Esophagus squamous epithelium (tissue), 5 donors: ENCODE measurements at places on chromosomes 5 and 9.
A peak's percentile ranks its signal among the peaks of the same experiment; 100 is the strongest.

GRCh38 chr5:163585206-163585605 is 79.8 kb downstream of the MAT2B start:
- no peaks in the 10 kb centered on the region for H3K27me3 ChIP-seq
- no peaks in the 10 kb centered on the region for H3K36me3 ChIP-seq
- no peak overlapping the region for H3K27ac ChIP-seq
- no peaks in the 10 kb centered on the region for H3K4me1 ChIP-seq
- no peak for DNase-seq
- no peak overlapping the region for H3K4me3 ChIP-seq

DNA sequence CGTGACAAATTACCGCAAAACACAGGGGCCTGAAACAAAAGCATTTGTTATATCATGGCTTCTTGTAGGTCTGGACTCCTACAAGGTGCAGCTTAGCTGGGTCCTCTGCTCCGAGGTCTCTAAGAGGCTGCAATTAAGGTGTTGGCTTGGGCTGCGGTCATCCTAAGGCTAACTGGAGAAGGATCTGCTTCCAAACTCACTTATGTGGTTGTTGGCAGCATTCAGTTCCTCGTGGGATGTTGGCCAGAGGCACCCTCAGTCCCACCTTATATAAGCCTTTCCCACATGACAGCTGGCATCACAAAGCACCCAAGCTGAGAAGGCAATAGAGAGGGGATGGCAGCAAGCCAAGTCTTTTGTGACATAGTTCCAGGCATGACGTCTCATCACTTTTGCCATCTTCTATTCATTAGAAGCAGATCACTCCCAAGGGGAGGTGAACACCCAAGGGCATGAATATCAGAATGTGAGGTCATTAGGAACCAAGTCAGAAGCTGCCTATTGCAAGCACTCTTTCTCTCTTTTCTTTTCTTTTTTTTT is 47.9 kb upstream of the ZBTB43 start:
- DNase-seq: no peak
- no peaks in the 10 kb centered on the region for H3K36me3 ChIP-seq
- H3K27ac ChIP-seq: no peak overlapping the region
- H3K4me3 ChIP-seq: no peak overlapping the region
- no peaks in the 10 kb centered on the region for H3K4me1 ChIP-seq

DNA sequence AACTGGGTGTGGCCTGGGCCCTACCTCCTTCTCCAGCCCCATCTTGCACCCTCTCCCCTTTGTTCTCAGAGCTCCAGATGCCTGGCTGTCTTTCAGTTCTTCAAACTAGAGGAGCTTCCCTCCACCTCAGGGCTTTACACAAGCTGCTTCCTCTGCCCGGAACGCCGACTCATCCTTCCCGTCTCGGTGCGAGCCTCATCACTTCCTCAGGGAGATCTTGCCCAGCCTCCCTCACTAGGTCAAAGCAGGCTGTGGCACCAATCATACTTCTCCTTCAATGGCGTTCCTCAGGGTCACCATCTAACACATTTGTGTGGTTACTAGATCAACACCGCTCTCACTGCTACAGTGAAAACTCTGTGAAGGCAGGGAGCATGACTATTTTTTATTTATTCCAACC is 56.2 kb upstream of the ZSWIM6 start:
- no peak for DNase-seq
- peaks cover 47% of the 10 kb centered on the region for H3K4me1 ChIP-seq
- no peak overlapping the region for H3K27ac ChIP-seq

DNA sequence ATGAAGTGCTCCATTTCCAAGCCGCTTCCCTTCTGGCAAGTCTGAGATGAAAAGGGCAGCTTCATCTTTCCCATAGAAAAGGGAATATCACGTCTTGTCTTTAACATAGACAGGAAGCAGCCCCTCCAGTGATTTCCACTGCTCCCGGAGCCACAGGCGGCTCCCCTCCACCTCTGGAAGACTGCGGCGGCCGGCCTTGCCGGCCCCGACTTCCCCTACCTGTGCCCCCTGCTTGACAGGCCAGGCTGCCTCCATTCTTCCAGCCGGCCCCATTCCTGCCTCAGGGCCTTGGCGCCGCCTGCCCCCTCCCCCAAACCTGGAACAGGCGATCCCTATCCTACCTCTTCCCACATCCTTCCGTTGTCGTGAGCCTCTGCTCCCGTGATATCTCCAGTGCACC is 141.8 kb downstream of the ZNF354C start:
- DNase-seq: no peak
- H3K4me1 ChIP-seq: no peaks in the 10 kb centered on the region
- H3K27ac ChIP-seq: no peak overlapping the region
- H3K27me3 ChIP-seq: no peaks in the 10 kb centered on the region
- no peaks in the 10 kb centered on the region for H3K36me3 ChIP-seq

DNA sequence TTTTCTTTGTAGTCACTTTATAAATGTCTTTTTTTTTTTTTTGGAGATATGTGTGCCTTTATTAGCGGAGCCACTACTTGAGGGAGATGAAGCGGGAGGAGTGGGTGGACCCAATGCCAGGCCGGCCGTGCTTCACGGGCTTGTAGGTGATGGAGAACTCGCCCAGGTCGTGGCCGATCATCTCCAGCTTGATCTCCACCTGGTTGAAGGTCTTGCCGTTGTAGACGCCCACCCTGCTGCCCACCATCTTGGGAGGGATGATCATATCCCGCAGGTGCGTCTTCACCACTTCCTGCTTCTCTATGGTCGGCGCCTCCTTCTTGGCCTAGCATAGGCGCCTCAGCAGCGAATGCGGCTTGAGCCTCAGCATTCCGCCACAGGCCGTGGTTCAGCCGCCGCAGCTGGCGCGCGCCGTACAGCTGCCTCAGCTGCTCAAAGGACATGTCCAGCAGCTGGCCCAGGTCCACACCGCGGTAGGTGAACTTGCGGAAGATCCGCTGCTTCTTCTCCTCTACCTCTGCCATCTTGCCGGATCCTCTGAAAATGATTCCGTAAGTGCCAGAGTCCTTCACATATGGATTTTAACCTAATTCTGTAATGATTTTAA is 1095.6 kb downstream of the MAT2B start:
- no peak overlapping the region for H3K27ac ChIP-seq
- H3K4me3 ChIP-seq: no peak overlapping the region
- no peaks in the 10 kb centered on the region for H3K4me1 ChIP-seq

DNA sequence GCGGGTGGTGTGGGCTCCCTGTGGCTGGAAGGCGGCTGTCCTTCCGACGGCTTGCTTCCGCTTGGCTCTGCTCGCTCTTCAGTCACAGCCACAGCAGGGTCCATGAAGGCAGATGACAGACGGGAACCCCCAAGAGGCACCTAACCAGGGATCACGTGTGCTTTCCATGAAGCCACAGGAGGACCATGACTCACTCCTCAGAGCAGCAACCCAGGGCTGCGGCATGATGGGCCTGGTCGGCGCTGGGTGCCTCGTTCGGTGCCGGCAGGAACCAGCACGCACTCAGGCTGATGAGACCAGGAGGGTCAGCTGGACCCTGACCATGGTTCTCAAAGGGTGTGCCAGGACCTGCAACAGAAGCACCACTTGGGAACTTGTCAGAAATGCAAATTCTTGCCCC is 32.8 kb upstream of the MED10 start:
- H3K4me3 ChIP-seq: no peak overlapping the region
- H3K27me3 ChIP-seq: no peaks in the 10 kb centered on the region
- H3K27ac ChIP-seq: no peak overlapping the region
- no peaks in the 10 kb centered on the region for H3K36me3 ChIP-seq

- H3K36me3 ChIP-seq: no peaks in the 10 kb centered on the region
- H3K4me1 ChIP-seq: no peaks in the 10 kb centered on the region
- no peaks in the 10 kb centered on the region for H3K27me3 ChIP-seq
- DNase-seq: no peak
Observed at GRCh38 chr9:99745085-99745484, 76.6 kb upstream of the NR4A3 start.

- no peaks in the 10 kb centered on the region for H3K4me1 ChIP-seq
- H3K27ac ChIP-seq: no peak overlapping the region
- no peaks in the 10 kb centered on the region for H3K27me3 ChIP-seq
- no peak for DNase-seq
- no peak overlapping the region for H3K4me3 ChIP-seq
- H3K36me3 ChIP-seq: no peaks in the 10 kb centered on the region
Observed at GRCh38 chr5:152072091-152072490, 147.4 kb upstream of the GLRA1 start.

DNA sequence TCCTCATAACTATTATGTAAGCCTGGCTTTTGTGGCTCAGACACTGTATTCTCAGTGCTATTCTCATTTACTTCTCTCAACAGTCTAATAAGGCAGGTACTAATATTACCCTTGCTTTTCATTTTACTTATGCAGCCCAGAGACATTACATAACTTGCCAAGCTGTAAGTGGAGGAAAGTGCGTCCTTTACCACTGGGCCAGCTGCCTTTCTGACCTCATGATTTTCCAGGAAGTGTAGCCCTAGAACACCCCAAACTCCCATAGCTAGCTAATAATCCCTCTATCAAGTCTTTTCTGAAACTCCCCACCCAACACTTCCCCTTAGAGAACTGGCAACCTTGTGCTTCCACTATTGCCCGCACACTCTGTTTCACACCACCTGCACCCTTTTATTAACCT is 192.9 kb upstream of the HMHB1 start:
- H3K27ac ChIP-seq: no peak overlapping the region
- no peaks in the 10 kb centered on the region for H3K36me3 ChIP-seq
- DNase-seq: no peak
- no peaks in the 10 kb centered on the region for H3K27me3 ChIP-seq
- no peak overlapping the region for H3K4me3 ChIP-seq

GRCh38 chr5:80184235-80185023 is 71.4 kb downstream of the SERINC5 start:
- H3K27ac ChIP-seq: peak overlapping the region; percentile 84
- H3K4me3 ChIP-seq: no peak overlapping the region
- H3K36me3 ChIP-seq: no peaks in the 10 kb centered on the region
- peaks cover 83% of the 10 kb centered on the region for H3K4me1 ChIP-seq

DNA sequence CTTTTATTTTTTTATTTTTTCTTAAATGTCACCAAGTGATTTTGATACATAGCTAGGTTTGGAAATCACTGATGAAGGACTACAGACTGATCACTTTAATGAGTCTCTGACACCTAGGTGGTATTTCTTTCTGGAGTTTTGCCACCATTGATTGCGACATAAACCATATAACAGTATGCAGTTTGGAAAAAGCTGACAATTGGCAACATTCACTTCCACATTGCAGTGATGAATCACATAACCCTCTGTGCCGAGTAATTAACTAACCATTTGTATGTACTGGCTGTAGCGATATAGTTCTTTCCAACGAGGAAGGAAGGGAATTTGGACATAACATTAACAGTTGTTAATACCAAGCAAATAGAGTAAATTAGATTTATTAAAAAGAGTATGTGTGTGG is 222.9 kb upstream of the EFNA5 start:
- no peaks in the 10 kb centered on the region for H3K4me1 ChIP-seq
- no peak for DNase-seq
- H3K27me3 ChIP-seq: no peaks in the 10 kb centered on the region
- no peak overlapping the region for H3K27ac ChIP-seq
- H3K4me3 ChIP-seq: peak overlapping the region; percentile 4

GRCh38 chr5:68077349-68077894 is 138.1 kb upstream of the PIK3R1 start:
- H3K4me1 ChIP-seq: no peaks in the 10 kb centered on the region
- H3K36me3 ChIP-seq: no peaks in the 10 kb centered on the region
- H3K27ac ChIP-seq: no peak overlapping the region
- H3K4me3 ChIP-seq: no peak overlapping the region
- H3K27me3 ChIP-seq: no peaks in the 10 kb centered on the region

DNA sequence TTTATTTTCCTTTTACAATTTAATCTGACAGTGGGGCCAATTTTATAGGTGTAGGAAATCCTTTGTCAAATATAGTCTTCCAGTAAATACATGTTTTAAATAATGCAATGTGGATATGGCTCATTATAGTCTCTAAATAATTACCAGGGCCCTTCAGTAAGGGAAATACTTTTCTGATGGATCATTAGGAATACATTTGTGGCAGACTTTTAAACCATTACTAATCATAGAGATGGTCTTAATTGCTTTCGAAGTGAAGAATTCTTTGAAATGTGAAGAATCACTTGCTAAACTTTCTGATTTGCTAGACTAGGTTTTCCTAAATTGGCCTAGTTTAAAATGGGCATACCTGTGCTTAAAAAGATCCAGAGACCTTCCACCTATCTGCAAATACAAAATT is 105.6 kb upstream of the ELL2 start:
- H3K27me3 ChIP-seq: no peaks in the 10 kb centered on the region
- peaks cover 57% of the 10 kb centered on the region for H3K4me1 ChIP-seq
- H3K4me3 ChIP-seq: no peak overlapping the region
- no peaks in the 10 kb centered on the region for H3K36me3 ChIP-seq
